ENCODE measurements at places on chromosomes 16 and 17. TPM values are rescaled to one million over a fixed set of nuclear protein-coding genes. Genes with fewer than 3 reads are reported as not detected.

DNA sequence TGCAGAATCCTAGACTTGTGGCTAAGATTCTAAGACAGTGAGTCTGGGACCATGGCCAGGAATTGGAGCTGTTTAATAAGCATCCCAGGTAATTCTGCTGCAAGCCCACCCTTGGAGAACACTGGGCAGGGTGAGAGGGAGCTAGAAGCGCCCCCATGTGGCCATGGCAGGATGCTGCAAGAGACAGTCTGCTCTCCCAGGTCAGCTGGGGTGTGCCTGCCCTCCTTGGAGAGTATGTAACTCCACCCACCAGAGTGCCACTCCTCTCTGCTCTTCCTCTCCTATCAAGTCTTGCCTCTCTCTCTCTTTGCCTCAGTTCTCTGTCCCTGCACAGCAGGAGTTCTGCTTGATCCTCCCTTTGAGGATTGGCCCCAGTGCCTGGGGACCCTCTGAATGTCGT lies 14.9 kb downstream of the RCVRN start:
- no peaks in the 10 kb centered on the region for H3K36me3 ChIP-seq
- H3K27me3 ChIP-seq, result no peaks in the 10 kb centered on the region
- no peaks in the 10 kb centered on the region for H3K4me1 ChIP-seq
- H3K27ac ChIP-seq, result no peak overlapping the region

GRCh38 chr17:1331708-1332107 lies 52.2 kb downstream of the TRARG1 start:
- DNase-seq, result peak; percentile 34
- H3K36me3 ChIP-seq, result no peaks in the 10 kb centered on the region
- H3K27me3 ChIP-seq, result no peaks in the 10 kb centered on the region
- no peak overlapping the region for H3K27ac ChIP-seq

Gene PLCG2
- 21.2 TPM for total RNA-seq

DNA sequence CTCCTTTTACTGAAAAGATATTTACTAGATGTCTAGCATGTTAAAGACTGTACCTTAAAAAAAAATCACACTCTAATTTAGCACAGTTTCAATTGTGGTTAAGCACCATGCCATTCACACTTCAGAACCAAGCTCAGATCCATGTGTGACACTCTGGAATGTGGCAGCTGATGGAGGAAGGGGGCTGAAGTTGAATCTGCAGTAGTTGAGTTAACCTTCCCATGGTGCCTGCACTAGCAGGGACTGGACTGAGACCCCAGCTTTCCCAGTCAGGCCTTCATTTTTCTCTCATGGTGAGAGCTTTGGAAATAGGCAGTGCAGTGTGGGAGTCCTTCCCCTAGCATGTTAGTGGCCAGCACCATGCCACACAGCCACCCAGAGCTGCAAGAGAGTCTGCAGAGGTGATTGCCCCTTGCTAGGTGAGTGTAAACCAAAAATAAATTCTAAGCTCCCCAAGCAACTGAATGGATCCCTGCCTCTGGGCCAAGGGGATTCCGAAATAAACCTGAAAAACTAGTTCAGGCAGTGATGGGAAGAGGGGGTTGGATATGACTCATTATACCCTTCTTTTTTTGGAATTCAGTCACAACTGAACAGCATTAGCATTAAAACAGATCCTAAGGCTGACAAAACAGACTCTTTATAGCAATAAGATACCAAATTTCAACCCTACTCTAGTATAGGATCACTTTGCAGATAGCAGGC lies 208.5 kb downstream of the WWOX start:
- no peak for DNase-seq
- H3K27ac ChIP-seq, result no peak overlapping the region
- H3K36me3 ChIP-seq, result no peaks in the 10 kb centered on the region
- H3K27me3 ChIP-seq, result no peaks in the 10 kb centered on the region

Gene NPIPB9
- total RNA-seq, result 2.8 TPM

DNA sequence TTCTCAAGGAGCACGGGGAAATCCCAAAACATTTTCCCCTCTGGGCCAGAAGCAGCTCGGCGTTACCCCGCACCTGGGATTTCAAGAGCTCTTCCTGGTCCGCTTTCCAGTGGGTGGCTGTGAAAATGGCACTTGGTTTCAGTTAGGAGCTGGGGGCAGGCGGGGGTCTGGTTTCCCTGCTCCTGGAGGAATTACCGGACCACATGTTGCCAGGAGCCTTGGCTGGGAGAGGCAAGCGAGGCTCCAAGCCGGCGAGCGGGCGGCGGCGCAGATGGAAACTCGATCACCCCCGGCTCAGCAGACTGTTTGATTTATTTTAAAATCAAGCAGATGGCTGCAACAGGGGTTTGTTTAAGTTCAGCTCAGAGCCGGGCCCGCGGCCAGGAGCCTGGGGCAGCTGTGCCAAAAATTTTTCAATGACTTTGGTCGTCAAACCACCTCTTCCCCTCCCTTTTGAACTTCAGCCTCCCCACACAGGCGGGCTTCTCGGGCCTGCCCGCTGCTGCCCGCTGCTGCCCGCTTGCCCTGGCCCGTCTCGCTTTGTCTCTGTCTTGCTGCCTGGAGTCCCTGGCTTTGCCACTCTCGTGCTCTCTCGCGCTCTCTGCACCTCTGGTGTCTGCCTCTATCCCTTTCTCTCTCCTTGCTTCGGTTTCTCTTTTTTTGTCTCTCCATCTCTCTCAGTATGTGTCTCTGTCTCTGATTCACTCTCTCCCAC lies 108.0 kb upstream of the CIBAR2 start:
- H3K4me3 ChIP-seq, result no peak overlapping the region
- no peaks in the 10 kb centered on the region for H3K36me3 ChIP-seq
- H3K27me3 ChIP-seq, result no peaks in the 10 kb centered on the region
- H3K27ac ChIP-seq, result no peak overlapping the region

DNA sequence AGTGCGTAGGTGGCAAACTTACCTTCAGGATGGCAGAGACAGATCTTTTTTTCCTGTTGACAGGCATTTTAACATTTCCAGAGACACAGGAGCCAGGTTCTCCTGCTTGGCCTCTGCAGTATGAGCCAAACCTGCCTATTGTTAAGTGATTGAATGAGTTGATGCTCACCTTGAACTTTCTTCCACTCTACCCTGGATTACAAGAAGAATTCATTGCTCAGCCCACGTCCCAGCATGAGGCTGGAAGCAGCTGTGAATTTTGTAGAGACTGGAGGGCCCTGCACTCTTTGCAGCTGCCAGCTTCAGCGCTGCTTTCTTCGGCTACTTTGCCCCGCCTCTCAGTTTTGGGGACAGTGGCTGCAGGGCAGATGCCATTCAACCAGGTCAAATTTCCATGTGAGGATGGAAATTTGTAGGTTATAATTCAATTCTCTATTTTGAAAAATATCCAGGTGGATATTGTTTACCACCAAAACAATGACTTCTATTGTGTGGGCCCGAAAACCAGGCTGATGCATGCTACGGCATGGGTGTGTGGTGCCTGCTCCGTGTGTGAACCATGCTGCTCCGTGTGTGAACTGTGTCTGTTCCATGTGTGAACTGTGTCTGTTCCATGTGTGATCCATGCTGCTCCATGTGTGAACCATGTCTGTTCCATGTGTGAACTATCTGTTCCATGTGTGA lies 75.2 kb upstream of the METTL9 start:
- DNase-seq, result peak; percentile 71
- H3K27ac ChIP-seq, result no peak overlapping the region
- no peaks in the 10 kb centered on the region for H3K36me3 ChIP-seq
- no peaks in the 10 kb centered on the region for H3K27me3 ChIP-seq
- no peak overlapping the region for H3K4me3 ChIP-seq

Gene CCR7
- total RNA-seq, result 0.84 TPM

DNA sequence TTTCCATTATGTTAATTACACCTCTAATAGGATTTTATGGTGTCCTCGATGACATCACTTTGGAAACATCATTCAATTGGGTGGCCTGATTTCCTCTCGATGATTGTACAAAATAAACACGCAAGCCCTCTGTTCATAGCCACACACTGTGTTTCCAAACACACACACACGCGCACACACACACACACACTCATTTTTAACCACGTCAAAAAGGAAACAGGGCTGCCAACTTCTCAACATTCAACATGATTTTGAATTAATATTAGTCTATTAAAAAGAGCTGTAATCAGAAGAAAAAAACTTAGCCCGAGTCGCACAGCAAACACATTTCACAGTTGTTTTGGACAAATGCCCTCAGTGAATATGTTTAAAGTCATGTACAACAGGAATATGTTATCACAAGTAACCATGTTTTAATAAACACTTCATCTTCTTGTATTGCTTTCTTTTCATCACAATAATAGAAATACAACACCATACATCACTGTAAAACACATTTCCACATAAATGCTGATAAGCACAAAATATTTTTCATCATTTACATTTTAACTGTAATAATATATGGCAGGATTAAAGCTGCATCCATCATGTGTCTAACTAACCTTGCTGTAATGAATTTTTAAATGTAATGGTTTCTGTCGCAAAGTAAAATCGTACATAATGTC lies 219.1 kb upstream of the IRX3 start:
- H3K4me3 ChIP-seq, result no peak overlapping the region
- no peak overlapping the region for H3K27ac ChIP-seq
- no peak for DNase-seq
- no peaks in the 10 kb centered on the region for H3K4me1 ChIP-seq
- no peaks in the 10 kb centered on the region for H3K36me3 ChIP-seq

Gene CEMP1
- not detected for total RNA-seq

Gene KRTAP9-8
- total RNA-seq, result not detected

All from aorta (tissue), 5 donors.